ENCODE measurements at places on chromosomes 1 and 21.
A peak's percentile ranks its signal among the peaks of the same experiment; 100 is the strongest.

DNA sequence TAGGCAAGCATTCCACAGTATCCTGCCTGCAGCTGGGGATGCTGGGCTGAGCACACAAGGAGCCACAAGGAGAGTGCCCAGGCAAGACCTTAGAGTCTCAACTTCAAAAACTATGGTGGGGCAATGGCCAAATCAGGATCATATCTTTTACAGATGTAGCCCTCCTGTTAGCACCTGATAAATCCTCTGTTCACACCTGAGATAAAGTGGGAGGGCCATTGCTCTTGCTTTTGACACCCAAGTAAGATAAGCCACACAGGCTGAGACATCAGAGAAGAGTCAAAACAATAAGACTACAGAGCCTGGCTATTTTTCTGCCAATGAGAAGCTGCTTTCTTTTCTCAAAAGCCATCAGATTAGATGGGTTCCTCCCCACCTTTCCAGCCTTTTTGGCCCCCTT, 148.9 kb downstream of the AJAP1 start:
- no peak for DNase-seq

DNA sequence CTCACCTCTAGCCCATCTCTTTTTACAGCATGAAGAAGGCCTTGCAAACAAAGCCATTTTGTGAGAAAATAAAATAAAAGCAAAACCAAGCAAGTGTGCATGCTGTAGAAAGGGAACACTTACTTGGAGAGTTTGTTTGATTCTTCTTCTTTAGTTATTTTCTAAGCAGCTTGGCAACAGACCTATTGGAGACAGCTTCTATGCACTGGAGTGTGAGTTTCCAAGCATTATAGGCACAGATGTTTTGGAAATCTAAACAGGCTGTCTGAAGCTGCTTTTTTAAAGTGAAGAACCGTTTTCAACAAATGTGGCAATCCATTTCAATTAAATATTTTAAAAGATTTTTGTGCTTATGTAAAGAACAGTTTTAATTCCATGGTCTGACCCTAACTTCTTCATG, 76.6 kb downstream of the NGF start:
- DNase-seq = no peak

DNA sequence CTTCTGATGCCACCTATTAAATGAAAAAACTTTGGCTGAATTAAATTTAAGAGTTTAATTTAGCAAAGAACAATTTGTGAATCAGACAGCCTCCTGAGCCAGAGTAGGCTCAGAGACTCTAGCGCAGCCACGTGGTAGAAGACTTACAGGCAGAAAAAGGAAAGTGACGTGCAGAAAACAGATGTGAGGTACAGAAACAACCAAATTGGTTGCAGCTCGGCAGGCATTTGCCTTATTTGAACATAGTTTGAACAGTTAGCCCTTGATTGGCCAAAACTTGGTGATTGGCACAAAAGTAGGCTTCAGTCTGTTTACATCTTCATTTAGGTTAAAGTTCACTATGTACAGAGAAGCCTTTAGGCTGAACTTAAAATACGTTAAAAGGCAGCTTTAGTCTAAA, 22.9 kb downstream of the TCP10L start:
- no peak for DNase-seq

DNA sequence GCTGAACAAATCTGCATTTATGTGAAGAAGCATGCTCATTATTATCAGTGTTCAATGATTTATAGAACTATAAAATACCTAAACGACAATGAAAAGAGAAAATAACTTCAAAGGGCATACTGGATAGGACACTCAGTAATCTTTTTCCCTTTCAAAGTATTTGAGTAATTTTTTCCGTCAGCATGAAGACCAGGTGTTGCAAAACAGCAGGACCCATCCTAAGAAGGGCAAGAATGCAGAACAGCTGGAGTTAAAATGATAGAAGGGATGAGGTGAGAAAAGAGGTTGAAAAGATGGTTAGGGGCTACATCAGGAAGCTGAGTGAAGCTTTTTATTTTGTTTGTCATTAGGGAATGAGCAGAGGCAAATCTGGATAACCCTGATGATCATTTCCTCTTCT, 7.1 kb upstream of the RGS18 start:
- DNase-seq = no peak

DNA sequence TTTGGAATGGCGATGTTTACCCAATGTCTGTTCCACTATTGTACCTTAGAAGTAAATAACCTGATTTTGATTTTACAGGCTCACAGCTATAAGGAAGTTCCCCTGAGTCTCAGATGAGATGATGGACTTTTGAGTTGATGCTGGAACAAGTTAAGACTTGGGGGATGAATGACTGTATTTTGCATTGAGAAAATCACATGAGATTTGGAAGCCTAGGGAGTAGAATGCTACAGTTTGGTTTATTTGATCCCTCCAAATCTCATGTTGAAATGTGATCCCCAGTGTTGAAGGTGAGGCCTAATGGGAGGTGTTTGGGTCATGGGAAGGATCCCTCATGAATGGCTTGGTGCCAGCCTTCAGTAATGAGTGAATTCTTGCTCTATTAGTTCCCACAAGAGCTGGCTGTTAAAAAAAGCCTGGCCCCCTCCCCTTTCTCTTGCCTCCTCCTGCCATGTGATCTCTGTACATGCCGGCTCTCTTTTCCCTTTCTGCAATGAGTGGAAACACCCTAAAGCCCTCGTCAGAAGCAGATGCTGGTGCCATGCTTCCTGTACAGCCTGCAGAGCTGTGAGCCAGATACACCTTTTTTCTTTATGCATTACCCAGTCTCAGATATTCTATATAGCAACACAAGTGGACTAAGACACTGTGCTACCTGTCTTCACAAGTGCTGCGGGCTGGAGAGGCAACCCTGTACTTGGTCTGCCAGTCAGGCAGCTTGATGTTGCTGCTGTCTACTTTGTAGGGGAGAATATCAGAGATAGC, 77.0 kb upstream of the TLR5 start:
- no peak for DNase-seq

DNA sequence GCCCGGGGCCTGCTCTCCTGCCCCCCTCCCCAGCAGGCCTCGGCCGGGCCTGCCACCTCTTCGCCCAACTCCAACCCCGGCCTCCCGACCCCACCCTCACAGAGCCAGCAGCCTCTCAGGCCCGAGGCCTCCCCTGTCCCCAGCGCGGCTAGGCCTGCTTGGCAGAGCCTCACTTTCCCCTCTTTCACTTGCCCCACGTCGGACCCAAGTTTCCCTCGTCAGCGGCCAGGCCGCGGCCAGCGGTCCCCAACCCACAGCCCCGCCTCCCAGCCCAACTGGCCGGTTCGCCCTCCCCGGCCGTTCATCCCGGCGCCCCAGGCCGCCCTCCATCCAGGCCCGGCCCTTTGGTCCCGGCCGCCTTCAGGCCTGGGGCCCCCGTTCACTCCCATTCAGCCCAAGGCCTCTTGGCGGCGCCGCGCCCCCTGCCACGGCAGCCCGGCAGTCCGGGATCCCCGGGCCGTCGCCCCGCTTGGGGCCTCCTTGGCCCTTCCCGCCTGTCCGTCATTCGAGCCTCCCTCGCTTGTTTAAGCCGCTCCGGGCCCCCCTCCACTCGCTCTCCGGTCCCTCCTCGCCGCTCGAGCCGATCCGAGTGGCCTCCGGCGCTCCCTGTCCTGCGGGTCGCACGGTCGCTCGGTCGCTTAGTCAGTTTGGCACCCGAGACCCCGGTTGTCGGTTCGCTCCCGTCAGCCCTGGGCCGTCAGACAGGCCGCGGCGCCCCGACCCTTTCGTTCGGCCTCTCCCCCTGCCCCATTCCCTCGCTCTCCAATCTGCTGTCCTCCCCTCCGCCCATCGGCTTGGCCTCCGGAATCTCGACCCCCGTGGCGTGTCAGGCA, 1.4 kb downstream of the LRRC41 start:
- peak; percentile 21 for DNase-seq

GRCh38 chr1:172244865-172245264, 175.6 kb upstream of the C1orf105 start:
- no peak for DNase-seq

DNA sequence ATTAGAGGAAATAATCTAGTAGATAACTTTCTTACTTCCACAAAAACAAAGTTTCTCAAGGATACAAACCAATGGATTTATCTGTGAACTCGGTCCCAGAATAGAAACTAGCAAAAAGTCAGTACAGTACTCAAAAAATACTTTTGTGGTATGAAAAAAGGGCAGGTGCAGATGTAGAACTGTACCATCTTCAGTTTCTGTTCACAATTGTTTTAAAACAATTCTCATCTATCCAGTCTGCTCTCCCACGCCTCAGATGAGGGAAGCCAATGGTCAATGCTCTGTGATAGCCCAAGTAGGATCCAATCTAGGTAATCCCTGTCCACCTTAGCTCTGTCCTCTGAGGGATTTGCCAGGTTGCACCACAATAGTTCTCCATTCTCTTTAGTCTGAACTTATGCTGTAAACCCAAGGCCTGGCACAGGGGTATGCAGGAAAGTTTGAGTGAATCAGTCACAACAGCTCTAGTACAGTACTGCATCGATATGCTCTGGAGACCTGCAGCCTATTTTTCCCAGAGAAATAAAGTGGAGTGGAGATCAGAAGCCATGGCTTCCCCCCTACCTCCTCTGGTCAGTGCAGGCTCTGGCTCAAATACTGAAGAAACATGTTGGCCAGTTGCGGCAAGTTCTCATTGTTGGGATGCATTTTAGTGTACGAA, 1.4 kb downstream of the KTI12 start:
- no peak for DNase-seq

DNA sequence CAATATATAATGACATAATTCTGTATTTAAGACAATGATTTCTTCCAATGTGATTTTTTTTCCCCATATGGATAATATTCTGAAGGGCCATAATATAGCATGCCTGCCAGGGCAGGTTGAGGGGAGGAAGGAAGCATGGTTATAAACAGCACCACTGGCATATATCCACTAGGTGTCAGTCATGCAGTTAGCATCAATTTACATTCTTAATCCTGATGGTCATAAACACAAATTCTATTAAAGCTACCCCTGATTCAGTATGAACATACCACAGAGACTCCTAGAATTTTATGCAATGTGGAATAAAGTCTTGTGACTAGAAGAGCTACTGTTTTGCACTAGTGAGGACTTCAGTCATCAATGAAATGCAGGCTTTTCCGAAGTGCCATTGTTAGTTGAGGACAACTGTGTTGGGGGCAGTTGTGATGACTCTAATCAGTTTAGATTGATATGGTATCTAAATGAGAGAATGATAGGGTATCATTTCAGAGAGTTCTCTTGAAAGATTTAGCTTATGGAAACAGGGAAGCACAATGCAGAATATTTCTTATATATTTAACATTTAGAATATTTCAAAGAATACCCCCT, 342.7 kb upstream of the NR5A2 start:
- no peak for DNase-seq

DNA sequence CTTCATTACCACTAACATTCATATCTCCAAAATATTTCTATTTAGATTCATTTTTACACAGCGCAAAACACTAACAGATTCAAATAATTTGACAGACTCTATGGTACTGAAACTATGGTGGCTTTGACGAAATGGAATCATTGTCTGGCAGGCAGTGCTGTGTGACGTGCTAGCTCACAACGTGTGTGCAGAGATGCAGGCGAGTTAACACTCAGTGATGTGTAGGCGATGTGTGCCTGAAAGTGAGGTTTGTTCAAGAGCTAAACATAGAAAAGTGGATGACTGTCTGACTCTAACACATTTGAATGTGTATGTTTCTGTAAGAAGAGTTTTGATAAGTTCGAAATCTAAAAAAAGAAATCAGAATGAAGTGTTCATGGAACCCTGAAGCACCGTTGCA, 97.7 kb downstream of the RYR2 start:
- DNase-seq = no peak

- no peak for DNase-seq
Measured at GRCh38 chr1:4801192-4801924, 146.9 kb downstream of the AJAP1 start.

DNA sequence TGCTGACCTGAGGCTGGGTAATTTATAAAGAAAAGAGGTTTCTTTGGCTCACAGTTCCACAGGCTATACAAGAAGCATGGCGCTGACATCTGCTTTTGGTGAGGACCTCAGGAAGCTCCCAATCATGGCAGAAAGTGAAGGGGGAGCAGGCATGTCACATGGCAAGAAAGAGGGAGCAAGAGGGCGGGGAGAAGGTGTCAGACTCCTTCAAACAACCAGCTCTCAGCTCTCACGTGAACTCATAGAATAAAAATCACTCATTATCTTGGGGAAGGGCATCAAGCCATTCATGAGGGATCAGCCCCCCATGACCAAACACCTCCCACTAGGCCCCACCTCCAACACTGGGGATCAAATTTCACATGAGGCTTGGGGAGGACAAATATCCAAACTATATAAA, 266.8 kb downstream of the RHOU start:
- no peak for DNase-seq

GRCh38 chr1:10824821-10825540, 28.5 kb upstream of the CASZ1 start:
- no peak for DNase-seq
